Activated naive CD4-positive, alpha-beta T cell treated with anti-CD3 and anti-CD28 coated beads for 36 hours (primary cell): ENCODE measurements at places on chromosomes 12 and 14. TPM values are rescaled to one million over a fixed set of nuclear protein-coding genes. Genes with fewer than 3 reads are reported as not detected.

- H3K4me3 ChIP-seq: no peak overlapping the region
- no peak for DNase-seq
- H3K27me3 ChIP-seq: no peaks in the 10 kb centered on the region
- no peaks in the 10 kb centered on the region for H3K4me1 ChIP-seq
- H3K27ac ChIP-seq: no peak overlapping the region
- H3K36me3 ChIP-seq: peaks cover 1% of the 10 kb centered on the region
Observed at GRCh38 chr12:2666411-2666810, 128.4 kb upstream of the FKBP4 start.

GZMB gene
- 811 TPM for total RNA-seq

- H3K36me3 ChIP-seq: peaks cover 6% of the 10 kb centered on the region
- no peaks in the 10 kb centered on the region for H3K27me3 ChIP-seq
- no peak overlapping the region for H3K27ac ChIP-seq
- DNase-seq: no peak
- H3K4me3 ChIP-seq: no peak overlapping the region
Observed at GRCh38 chr14:54621686-54622085, 54.8 kb downstream of the SAMD4A start.

- no peaks in the 10 kb centered on the region for H3K4me1 ChIP-seq
- no peak overlapping the region for H3K4me3 ChIP-seq
- H3K27ac ChIP-seq: no peak overlapping the region
- H3K36me3 ChIP-seq: no peaks in the 10 kb centered on the region
Observed at GRCh38 chr12:108600702-108601007, 2.8 kb upstream of the TMEM119 start.

DNA sequence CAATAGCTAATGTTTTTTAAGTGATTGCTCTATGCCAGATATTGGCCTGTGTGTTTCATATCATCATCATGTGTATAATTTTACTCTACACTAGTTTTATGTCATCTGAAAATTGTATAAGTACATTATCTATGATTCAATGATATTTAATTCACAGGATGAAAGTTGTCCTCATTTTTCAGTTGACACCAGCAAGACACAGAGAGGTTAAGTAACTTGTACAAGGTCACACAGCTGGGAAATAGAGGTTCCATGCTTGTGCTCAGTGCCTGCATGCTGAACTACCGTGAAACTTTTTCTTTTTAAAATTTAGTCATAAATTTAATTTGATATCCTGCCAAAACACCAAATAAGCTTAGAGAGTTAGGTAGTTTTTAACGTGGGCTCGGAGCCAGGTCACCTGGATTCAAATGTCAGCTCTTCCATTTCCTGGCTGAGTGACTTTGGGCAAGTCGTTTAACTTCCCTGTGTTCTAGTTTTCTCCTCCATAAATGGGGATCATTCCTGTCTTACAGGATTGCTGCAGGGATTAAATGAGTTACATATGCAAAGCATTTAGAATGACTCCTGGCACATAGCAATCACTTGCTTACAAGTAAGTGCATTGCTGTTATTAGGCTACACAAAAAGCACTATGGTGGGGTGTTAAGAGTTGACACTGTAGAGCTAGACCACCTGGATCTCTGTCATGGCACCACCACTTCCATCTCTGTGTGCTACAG is 183.9 kb downstream of the ETV6 start:
- peaks cover 8% of the 10 kb centered on the region for H3K36me3 ChIP-seq
- DNase-seq: no peak
- H3K27me3 ChIP-seq: no peaks in the 10 kb centered on the region

DNA sequence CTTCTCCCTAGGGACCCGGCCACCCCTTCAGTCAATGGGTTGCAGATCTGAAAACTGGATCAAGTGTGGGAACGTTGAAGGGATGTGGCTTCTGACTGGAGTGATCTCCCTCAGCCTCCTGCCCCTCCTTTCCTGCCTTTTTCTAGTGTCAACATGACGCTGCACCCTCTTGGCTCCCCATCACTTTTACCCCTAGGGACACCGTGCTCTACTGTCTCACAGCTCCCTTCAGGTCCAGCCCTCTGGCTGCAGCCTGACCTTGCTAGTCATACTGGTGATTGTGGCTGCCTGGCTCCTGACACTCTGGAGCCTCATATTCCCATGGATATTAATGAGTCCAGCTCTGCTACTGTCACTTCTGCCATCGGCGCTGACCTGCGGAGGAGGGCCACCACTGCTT is 51.5 kb upstream of the RASSF3 start:
- H3K4me1 ChIP-seq: no peaks in the 10 kb centered on the region
- no peak overlapping the region for H3K4me3 ChIP-seq
- H3K36me3 ChIP-seq: no peaks in the 10 kb centered on the region

LTBP2 gene
- total RNA-seq: 0.55 TPM

- H3K27me3 ChIP-seq: peaks cover 2% of the 10 kb centered on the region
- DNase-seq: no peak
- peaks cover 5% of the 10 kb centered on the region for H3K4me1 ChIP-seq
- no peak overlapping the region for H3K4me3 ChIP-seq
- no peak overlapping the region for H3K27ac ChIP-seq
Observed at GRCh38 chr12:19239102-19239501, 109.6 kb downstream of the PLEKHA5 start.

DICER1 gene
- 42.3 TPM for total RNA-seq

GRCh38 chr14:99063620-99064225 is 208.3 kb downstream of the BCL11B start:
- H3K4me1 ChIP-seq: no peaks in the 10 kb centered on the region
- H3K36me3 ChIP-seq: no peaks in the 10 kb centered on the region
- no peak overlapping the region for H3K27ac ChIP-seq
